Fibroblast of skin of right quadriceps (primary cell): ENCODE measurements at places on chromosomes 6 and 20.

GRCh38 chr6:43277643-43278523 lies 20.2 kb upstream of the SLC22A7 start:
- DNase-seq, result peak; percentile 46

GRCh38 chr6:41712651-41713103 lies 22.7 kb downstream of the TFEB start:
- no peak for DNase-seq

GRCh38 chr6:168243812-168244376 lies 75.7 kb downstream of the DACT2 start:
- no peak for DNase-seq

DNA sequence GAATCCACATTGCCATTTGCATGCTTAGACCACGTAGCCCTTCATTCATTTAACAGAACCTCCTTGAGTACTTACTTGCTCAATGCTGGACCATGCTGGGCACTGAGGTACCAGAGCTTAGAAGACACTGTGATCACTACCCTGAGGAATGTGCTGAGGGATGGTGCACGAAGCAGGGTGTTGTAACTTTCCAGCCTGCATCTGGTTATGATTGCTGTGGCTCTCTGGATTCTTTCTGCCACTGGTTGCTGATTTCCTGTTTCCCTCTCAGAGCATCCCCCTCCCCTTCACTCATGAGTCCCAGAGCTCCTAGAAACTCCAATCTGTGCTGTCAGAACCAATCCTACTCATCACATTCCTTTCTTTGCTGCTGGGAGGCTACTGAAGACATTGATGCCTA lies 537.4 kb downstream of the PTPRT start:
- peak; percentile 9 for DNase-seq

DNA sequence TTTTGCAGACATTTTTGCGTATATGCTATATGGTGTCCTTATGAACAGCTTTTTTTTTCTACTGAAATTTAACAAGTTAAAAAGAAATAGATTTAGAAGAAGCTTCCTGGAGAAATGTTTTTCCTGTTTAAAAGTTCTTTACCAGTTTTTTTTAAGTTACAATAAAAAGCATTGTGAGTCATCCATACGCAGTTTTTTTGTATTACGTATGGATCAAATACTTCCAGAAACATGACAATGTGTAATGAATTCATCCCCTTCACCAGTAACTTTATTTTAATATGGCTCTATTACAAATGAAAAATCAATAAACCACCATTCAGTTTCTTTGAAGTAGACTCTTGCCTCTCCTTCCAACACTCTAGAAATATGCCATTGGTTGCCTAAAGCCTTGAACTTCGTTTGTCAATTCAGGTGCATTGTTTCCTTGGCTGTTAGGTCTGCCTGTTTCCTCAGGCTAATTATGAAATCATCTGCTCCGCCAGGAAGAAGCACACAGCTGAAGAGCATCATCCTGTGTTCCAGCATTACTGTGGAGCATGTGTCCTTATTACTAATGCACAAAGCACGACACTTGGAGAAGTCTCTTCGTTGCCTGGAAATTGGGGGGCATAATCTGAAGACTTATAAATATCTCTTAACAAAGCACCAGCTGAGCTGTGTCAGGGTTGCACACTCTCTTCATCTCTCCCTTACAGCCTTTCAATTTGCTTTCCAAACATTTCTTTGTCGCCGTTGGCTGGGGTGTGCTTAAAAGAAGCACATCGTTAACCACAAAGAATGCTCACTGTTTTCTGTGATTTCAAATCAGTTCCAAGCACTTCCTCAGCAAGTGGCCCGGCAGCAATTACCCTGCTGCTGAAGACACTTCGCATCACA lies 9.6 kb downstream of the MOXD1 start:
- peak; percentile 91 for DNase-seq

GRCh38 chr20:41664584-41664983 lies 46.4 kb upstream of the CHD6 start:
- peak; percentile 5 for DNase-seq

GRCh38 chr6:80376411-80376810 lies 269.9 kb downstream of the BCKDHB start:
- no peak for DNase-seq

DNA sequence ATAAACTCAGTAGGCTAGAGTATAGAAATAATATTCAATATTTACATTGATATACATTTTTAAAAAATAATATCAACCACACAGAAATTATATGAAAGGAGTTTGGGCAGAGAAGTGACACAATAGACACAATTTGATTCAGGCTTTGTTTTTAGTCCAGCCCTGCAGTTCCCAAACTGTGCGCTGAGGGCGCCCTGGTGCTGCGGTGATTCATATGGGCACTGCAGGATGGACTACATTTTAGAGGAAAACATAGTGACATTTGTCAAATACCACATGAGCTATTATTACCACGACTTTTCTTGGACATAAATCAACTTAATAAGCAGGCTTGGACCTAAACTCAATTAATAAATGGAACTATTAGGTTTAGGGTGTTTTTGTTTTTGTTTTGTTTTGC lies 364.3 kb upstream of the ID4 start:
- no peak for DNase-seq

DNA sequence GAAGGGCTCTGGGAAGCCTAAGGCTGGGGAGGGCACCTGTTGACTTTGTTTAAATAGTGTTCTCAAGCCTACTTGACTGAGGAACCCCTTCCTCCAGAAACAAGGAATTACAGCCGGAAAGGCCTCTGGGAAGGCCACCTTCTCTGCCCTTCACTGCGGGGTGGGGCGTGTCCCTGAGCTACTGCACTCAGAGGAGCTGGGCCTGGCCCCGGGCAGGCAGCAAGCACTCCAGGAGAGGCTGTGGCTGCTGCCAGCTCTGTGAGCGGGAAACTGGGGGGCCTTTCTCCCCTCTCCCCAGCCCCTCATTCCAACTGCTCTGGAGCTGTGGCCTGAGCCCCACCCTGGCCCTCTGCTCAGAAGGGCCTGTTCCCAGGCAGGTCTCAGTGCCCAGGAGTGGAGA lies 4.0 kb upstream of the OSBPL2 start:
- DNase-seq, result no peak

DNA sequence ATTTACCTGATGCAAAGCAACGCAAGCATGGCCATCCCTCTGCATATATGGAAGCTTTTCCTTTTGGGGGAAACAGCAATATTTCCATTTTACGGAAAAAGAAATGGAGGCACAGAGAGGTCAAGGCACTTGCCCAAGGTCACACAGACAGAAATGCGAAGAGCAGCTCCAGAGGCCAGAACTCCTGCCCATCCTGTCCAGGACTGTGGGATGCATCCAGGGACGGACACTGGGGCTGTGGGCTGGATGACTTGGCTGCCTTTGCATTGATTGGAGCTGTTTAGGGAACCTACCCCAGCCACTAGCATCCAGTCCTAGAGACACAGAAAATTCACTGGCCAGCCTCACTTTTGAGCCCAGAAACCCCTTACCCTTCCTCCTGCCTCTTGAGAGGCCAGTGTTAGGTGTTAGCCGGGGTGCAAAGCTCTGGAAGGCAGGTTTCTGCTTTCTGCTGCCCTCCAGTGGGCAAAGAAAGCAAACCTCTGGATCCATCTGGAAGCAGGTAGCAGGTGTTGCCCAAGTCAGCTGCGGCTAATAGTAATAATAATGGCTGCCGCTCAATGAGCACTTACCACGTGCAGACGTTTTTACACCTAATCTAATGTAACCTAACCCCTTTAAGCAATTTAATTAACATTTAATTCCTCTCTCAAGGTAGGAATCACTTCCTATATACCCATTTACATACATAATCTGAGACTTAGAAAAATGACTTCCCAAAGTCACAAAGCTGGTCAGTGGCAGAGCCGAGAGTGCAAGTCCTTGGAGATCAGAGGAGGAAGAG lies 31.7 kb upstream of the CCN5 start:
- peak; percentile 31 for DNase-seq

DNA sequence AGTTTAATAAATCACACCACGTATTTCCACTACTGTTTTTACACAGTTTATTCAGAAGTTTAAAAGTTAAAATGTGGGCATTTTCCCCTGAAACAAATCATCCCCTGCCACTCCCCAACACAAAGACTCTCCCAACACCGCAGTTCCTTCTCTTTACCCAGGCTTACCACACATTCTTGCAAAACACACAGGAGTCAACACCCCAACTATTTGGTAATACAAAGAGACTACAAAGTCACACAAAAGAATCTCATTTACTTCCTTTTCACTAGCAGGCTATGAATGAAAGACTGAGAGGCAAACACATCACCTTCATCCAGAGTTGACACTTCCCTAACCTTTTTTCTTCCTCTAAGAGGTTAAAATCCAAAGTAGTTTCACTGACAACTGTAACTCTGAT lies 51.1 kb downstream of the KCTD20 start:
- DNase-seq, result no peak

DNA sequence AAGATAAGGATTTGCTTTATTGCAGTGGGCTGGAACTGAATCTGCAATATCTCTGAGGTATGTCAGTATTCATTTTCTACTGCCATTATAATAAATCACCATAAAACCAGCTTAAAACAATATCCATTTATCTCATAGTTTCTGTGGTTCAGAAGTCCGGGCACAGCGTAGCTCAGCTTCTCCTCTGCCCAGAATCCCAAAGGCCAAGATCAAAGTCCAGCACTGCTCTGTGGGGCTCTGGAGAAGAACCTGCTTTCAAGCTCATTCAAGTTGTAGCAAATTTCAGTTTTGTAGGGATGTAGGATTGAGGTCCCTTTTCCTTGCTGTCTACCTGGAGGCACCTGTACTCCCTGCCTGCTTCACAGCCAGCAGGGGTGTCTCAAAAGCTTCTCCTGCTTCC lies 339.9 kb upstream of the AGPAT4 start:
- no peak for DNase-seq

DNA sequence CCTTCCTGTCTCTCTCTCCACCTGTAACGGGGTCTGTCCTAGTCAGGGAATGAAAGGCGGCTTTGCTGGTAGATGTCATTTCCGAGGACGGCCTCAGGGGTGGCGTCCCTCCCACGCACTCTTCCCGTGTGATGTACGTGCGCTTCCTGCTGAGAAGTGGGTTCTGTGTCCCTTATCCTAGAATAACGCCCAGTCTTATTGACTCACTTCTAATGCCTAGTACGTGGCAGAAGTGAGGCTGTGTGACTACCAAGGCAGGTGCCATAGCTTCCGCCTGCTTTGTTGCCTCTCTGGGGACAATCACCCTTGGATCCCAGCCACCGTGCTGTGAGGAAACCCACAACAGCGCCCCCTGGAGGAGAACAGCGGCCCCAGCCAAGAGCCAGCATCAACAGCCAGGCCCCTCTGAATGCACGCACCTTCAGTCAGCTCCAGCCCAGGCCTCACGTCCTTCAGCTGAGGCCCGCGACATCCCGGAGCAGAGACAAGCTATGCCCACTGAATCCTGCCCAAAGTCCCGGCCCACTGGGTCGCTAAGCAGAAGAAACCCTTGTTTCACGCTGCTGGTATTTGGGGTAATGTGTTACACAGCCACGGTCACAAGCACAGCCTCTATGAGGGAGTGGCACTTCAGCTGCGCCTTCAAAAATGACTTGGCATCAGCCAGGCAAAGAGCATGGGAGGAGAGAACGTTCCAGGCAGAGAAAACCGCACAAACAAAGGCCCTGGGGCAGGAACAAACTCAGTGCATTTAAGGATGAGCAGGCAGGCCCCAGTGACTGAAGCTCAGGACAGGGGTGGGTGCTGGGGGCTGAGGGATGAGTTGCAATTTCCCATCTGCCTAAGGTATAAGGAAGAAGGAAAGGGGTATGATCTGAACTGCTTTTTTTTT lies 224.2 kb downstream of the NFATC2 start:
- no peak for DNase-seq

DNA sequence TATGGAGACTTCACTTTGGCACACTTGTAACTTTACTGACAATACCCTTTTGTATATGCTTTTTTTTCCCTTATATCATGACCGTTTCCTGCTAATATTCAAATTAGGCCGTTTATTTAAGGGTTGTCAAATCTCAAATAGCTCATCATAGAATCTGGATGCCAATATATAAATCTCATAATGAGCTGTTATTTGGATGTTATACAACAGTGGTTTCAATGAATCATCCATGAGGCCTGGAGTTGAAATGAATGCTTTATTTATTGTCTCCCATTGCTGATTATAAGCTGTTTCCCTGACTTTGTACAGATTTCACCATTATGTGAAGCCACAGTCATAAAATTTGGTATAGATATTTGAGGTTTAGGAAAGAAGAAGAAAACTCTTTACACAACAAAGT lies 256.1 kb downstream of the PLCB1 start:
- peak; percentile 86 for DNase-seq

- DNase-seq, result no peak
Measured at GRCh38 chr6:125871365-125871764, 80.6 kb downstream of the NCOA7 start.

DNA sequence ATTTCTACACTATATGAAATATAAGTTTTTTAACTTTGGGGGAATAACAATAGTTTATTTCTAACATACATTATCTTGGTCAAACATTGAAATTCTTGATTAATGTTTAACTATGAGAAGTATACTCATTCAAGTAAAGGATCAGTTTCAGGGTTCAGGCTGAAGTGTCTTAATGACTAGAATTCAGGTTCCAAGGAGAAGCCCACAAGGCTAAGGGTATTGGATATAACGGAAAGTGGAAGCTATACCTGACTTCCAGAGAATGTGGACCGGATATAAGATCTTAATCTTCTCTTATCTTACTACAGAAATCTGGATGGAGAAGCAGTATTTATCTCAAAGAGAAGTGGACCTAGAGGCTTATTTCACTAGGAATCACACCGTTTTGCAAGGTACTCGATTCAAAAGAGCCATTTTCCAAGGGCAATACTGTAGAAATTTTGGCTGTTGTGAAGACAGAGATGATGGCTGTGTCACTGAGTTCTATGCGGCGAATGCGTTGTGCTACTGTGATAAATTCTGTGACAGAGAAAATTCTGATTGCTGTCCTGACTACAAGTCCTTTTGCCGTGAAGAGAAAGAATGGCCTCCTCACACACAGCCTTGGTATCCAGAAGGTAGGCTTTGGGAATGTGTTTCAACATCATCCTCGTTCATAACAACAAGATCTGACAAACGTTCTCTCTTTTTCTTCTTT lies at the start of gene TINAG:
TSS of gene TINAG (plus strand) at position 153 of the 697 bp plus-strand sequence. CDS start at position 263, 110 bp downstream.
- DNase-seq, result no peak

DNA sequence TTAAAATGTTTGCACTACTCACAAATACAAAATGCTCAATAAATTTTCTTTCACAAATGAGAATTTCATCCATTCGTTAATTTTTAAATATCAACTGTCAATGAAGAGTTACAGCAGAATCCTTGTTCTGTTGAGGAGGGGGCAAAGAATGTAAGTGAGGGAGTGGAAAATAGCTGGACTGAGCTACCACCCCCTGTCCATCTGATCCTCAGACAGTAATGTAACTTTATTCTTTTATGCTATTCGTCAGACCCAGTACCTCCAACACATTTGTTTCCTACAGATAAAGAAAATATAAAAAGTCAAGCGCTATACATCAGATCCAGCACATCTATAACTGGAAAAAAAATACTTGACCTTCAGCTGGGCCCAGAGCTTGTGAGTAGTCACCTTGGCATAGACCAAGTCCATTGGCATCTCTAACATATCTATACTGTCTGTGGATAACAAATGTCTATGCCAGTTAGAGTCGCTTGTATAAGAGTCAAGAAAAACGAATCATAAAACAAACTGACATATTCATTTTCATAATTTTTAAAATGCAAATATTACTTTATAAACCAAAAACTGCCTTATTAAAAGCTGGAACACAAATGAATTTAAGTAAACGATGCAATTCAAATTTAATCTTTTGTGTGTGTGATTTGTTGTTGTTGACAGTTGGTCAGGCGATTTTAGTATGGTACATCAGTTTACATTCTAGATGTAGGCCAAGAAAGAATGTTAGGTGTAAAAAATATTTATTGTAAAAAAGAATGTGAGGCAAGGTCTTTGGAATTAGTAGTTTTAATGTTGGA lies 57.2 kb upstream of the HFE start:
- DNase-seq, result no peak
